Activated T-cell treated with anti-CD3 and anti-CD28 coated beads for 1 hour (primary cell): ENCODE measurements at places on chromosomes 3 and 15.

DNA sequence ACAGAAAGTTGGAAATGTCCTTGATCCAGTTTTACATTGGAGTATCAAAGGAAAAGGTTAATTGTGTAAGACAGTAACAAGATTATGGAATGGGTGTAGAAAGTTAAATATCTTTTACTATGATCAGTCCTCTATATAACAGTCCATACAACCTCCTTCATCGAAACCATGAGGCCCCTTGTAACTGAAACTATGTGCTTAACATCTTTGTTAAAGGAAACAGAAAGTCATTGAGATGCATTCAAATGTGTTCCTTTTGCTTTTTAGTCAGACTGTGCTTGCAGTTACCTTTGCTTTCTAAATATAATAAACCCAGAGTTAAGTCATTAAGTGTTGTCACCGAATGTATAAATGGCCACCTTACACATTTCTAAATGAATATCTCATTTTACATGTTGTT, 1298.5 kb downstream of the ROBO2 start:
- DNase-seq, result no peak

DNA sequence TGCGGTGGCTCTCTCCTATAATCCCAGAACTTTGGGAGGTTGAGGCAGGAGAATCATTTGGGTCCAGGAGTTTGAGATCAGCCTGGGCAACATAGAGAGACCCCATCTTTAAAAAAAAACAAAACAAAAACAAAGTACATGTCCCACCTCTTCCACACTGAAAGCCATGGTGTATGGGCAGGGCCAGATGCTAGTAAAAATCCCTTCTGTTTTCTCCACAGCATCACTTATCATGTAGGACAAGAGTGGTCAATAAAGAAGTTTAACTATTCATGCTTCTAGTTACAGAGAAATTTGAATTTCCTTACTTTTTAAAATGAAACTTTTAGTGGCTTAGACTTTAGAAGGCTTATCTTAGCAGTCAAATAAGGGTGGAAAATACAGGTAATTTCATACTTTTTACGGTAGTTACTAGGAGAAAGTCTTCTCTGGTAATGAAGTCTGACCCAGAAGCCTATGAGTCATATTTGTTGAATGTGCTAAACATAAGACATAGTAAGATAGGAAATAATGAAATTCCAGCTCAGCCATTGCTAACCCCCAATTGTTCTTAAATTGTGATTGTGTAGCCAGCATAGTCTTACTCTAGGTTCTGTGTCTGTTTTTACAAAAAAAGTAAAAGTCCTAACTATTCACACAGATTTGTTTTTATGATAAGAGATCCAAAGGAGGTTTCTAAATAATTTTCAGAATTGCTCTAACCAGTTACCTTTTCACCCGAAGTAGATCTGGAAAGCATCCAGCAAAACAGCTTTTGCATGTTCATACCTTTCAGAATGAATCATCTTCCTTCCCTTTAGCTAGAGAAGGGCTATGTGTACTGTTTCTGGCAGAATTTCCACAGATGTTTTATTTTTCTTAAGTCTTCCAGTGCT, 16.4 kb upstream of the ZNF609 start:
- no peak for DNase-seq

- DNase-seq, result no peak
Measured at GRCh38 chr15:91298101-91298500, 198.0 kb downstream of the SV2B start.

DNA sequence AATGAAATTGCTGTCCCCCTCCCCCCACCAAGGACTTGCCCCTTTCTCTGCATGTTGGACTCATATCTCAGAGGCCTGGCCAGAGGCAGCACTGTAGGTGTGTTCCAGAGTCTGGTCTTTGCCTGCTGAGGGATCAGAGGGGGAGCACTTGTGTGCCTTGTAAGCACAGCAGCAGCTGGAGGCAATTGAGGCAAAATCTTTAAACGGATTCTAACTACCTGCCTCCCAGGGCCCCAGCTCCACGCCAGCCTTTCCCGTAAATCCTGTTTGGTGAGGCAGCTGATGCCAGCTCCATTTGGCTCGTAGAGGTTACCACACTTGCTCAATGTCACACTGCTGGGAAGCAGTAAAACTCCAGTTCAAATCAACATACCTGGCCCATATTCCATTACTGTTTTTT, 2.3 kb upstream of the IDH2 start:
- DNase-seq, result no peak

DNA sequence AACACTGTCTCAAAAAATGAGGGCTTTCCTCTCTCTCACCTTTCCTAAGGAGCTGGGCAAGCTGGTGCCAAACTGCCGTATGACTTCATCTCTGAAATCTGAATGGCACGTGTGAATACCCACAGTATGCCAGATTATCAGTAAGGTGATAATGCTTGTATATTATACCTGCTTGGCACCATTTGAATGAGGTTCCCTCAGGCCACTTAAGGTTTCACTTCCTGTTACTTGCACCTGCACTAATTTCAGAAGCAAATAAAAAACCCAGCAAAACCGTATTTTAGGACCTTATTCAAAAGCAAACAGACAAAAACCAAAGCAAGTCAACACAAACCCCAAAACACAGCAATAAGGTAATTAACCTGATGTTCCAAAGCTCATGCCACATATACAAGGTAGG, 19.7 kb downstream of the FOXP1 start:
- DNase-seq, result no peak

DNA sequence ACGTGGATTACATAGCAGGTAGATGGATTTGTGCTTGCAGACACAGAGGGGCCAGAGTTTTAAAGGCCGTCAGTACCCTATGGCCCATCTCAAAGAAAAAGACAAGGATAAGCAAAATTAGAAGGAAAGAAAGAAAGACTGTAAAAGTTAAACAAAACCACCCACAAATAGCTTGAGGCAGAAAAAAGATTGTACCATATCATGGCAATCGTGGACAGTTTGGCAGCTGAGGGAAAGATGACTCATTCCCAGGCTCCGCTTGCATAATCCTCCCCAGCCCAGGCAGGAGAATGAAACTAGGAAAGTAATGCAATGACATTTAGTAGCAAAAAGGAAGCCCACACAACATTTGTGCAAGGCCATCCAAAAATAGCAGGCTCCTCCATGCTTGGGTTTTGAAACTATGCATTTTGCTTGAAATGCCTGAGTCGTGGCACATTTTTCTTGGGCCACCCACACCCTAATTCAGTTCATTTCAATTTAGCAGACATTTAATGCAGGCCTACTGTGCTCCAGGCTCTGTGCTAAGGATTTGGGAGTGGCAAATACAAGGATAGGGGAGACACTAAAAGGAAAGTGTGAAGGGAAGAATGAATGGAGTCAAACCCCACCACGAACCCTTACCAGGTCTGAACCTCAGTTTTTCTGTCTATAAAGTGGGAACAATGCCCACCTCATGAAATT, 40.9 kb upstream of the SMAD3 start:
- no peak for DNase-seq

DNA sequence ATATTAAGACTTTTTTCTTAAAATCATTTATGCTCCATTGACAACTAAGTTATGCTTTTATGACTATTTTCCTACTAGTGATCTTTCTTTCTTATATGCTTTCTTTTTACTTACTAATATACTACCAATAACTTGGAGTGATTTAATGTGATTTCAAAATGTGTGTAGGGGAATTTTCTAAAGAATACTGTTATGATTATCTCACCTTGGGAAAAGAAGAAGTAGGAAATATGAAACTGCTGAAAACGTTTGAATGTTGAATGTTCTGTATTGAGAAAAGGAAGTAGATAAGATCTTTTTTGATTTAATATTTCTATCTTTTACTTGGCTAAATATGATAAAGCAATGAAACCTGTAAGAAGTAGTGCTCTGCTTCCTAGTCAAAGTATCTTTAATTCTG, 7.8 kb upstream of the CD200R1 start:
- DNase-seq, result no peak

- DNase-seq, result no peak
Measured at GRCh38 chr3:108500728-108501127, 9.7 kb downstream of the MYH15 start.

- no peak for DNase-seq
Measured at GRCh38 chr15:77121599-77121998, 50.7 kb upstream of the TSPAN3 start.

DNA sequence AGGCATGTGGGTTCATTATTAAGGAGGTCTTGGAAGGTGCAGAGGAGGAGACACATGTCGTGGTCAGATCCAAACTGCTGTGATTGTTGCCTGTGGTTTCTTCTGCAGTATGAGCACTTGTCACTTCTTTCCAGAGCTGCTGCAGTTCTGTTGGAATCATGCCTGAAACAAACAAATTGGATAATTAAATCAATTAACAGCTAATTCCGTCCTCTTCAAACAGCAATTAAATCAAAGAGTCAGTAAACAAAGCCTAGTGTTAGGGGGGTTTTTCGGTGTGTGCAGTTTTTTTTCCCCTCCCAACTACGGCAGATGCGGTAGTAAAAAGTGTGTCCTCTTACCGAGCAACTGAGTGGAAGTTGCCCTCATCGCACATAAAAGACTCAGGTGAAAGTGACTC, 542.2 kb downstream of the FOXP1 start:
- DNase-seq, result no peak

- DNase-seq, result no peak
Measured at GRCh38 chr3:12299026-12299425, 10.2 kb downstream of the PPARG start.

- no peak for DNase-seq
Measured at GRCh38 chr3:102200560-102200959, 234.3 kb upstream of the ZPLD1 start.

DNA sequence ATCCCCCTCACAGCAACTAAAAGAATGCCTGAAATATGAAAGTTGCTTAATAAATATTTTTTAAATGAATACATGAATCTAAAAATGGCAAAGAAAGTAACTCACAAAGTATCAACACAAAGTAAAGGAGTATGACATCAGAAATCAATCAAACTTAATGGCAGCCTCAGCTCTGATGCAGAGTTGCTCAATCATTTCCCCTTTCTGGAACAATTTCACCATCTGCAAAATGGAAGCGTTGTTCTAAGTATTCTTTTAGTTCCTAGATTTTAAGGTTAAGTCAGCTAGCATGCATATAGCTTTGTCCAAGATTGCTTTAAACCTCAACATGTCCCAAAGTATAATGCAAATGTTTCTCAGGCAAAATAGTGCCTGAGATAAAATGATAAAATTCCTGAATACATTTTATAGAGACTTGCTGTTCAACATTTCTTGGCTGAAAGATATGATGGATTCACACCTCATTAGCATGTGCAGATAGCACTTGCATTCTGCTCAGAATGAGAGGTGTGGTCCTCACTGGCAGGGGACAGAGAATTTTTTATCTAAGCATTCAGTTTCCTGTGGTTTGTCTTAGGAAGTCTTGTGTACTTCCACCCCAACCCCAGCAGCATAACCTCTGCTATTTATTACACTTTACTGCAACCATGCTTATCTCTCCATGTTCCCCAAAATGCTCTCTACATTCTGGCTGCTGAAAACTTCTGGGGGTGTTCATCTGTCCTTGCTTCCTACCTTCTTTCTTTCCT, 429.3 kb downstream of the GRM7 start:
- DNase-seq, result no peak

- DNase-seq, result no peak
Measured at GRCh38 chr3:188797045-188797444, 374.7 kb upstream of the TPRG1 start.

GRCh38 chr15:38708672-38709180, 144.1 kb upstream of the RASGRP1 start:
- no peak for DNase-seq

DNA sequence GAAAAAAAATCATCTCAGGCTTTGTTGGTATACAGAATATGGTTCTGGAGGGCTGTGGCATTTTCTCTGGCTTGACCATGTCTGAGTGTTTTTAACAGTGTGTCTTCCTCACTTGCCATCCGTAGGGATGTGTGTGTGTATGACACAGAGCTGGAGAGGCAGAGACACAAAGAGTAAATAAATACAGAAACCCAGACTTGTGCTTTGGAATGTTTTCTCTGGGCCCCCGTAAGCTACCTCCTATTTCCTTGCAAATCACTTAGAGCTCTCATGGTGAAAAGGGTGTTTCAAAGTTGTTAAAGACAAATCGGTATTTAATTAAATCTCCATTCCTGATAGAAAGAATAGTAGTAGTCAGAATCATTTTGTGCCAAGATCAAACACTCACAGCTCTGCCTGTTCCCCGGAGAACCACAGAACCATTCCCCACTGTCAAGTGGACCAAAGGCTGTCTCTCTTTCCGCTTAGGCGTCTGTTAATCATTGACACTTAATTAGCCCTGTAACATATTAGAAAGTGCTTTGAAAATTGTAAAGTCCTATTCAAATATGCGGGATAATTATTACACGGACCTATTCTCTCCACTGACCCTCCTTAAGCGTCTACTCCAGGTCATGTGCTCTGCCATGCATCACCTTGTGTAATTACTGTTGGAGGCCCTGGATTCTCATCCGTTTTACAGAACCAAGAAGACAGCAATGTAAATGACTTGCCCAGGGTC, 313.6 kb upstream of the TLE3 start:
- no peak for DNase-seq

GRCh38 chr3:30567139-30567753, 39.2 kb upstream of the TGFBR2 start:
- no peak for DNase-seq

GRCh38 chr15:20645956-20646355, 104.4 kb upstream of the GOLGA6L6 start:
- no peak for DNase-seq

- DNase-seq, result no peak
Measured at GRCh38 chr3:128217702-128218547, 64.6 kb downstream of the EEFSEC start.

- DNase-seq, result no peak
Measured at GRCh38 chr3:28050885-28051284, 190.5 kb upstream of the CMC1 start.

GRCh38 chr3:43695863-43696262, 5.1 kb downstream of the ABHD5 start:
- DNase-seq, result no peak

- DNase-seq, result no peak
Measured at GRCh38 chr3:174158674-174159073, 700.5 kb upstream of the NAALADL2 start.

DNA sequence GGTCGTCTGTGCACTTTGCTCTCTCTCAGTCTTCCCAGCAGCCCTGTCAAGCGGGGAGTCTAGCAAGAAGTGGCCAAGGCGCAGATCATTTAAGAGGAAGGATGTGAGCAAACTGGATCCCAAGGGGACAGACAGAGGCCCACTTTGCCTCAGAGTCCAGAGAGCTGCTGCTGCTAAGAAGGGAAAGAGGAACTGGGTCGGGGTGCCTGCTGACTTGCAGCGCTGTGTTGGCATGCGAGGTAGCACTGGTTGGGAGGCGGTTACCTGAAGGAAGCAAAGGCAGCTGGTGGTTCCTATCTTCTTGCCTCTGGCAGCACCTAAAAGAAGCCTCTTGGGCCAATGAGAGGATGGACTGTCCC, 28.1 kb downstream of the SMAD3 start:
- DNase-seq, result no peak

DNA sequence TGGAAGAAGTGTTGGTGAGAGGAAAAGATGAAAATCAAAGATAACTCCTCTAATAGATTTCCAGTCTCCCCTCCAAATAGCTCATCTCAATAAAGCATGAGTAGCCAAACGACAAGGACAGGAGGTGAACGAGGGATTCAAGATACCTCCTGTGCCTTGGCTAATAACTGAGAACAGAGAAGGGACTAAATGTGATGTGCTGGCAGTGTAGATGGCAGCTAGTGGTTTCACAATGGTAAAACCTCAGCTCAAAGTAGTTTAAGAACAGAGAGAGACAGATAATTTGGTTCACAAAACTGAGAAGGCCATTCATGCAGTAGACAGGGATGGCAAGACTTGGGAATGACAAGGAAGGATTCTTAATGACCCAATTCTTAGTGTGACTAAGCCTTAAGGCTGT, 292.6 kb downstream of the EFHB start:
- DNase-seq, result no peak

- no peak for DNase-seq
Measured at GRCh38 chr15:75928680-75929608, 25.3 kb downstream of the FBXO22 start.
